ENCODE measurements at places on chromosomes 5 and 9. TPM values are rescaled to one million over a fixed set of nuclear protein-coding genes. Genes with fewer than 3 reads are reported as not detected.

- no peak overlapping the region for H3K4me3 ChIP-seq
- no peaks in the 10 kb centered on the region for H3K27me3 ChIP-seq
- no peak for DNase-seq
- H3K36me3 ChIP-seq = no peaks in the 10 kb centered on the region
- no peak overlapping the region for H3K27ac ChIP-seq
Measured at GRCh38 chr5:151159649-151160373, 2.2 kb upstream of the ANXA6 start.

The RASGRF2 gene
- total RNA-seq = 10.9 TPM

GRCh38 chr5:119385136-119385535 lies 29.3 kb downstream of the TNFAIP8 start:
- H3K4me3 ChIP-seq = no peak overlapping the region
- no peaks in the 10 kb centered on the region for H3K4me1 ChIP-seq
- DNase-seq = no peak
- peak overlapping the region; percentile 31 for H3K27ac ChIP-seq

DNA sequence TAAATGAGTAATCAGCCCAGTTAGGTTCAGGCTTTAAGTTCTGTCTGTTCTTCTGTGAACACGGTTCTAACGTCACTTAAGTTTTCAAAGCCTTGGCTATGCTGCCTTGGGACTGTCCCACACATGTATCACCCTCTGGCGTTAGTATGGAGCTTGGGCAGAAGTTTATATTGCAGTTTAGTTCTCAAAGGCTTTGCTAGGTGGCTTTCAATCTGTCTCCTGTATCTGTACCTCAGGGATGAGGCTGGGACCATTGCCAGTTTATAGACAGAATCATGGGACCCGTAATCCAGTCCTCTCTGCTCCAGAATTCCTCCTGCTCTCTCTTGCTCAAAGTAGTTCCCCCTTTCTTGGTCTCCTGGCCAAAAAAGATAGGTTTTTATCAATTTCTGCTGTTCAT lies 12.1 kb downstream of the C9orf40 start:
- no peaks in the 10 kb centered on the region for H3K4me1 ChIP-seq
- no peaks in the 10 kb centered on the region for H3K36me3 ChIP-seq
- no peak overlapping the region for H3K4me3 ChIP-seq
- H3K27me3 ChIP-seq = no peaks in the 10 kb centered on the region

DNA sequence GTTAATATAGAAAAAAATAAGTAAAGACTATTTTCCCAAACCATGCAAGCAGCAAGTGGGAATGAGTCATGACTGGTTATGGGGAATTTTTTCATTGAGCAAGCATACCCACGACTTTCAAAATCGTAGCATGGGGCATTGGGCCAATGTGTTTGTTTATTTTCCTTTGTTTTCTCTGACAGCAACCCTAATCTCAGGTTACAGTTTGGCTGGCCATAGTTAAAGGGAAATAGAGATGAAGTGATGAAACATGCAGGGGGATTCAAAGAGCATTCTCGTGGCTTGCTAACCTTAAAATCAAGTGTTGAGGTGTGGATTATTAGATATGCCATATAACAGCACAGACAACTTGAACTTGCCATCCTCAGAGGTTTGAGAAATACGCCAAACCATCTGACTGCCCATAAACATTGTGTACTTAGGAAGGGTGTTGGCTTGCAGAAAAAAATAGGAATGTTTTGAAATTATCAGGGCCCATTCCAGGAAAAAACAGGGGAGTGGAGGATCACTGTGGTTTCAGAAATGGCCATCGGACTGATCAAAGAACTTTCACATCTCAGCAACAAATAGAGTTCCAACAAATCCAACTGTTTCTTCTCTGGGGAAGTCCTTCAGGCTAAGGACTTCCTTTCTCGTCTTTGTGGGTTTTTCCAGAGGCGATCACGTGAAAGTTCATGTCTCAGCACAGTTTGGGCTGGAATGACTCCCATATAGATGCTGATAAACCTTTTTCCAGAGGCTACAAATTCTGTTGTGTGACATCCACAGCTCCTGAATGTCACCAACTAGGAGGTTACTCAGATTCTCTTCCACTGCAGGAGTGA lies 259.1 kb downstream of the SYK start:
- no peak overlapping the region for H3K4me3 ChIP-seq
- H3K36me3 ChIP-seq = no peaks in the 10 kb centered on the region

The PCDHB11 gene
- 7.6 TPM for total RNA-seq

- no peaks in the 10 kb centered on the region for H3K27me3 ChIP-seq
- peak; percentile 67 for DNase-seq
- H3K4me1 ChIP-seq = peaks cover 31% of the 10 kb centered on the region
- peak overlapping the region; percentile 66 for H3K27ac ChIP-seq
- H3K4me3 ChIP-seq = no peak overlapping the region
Measured at GRCh38 chr5:169286572-169287300, 14.2 kb downstream of the SLIT3 start.

- no peak overlapping the region for H3K27ac ChIP-seq
- H3K36me3 ChIP-seq = no peaks in the 10 kb centered on the region
- no peaks in the 10 kb centered on the region for H3K27me3 ChIP-seq
Measured at GRCh38 chr9:89183146-89183545, 4.5 kb upstream of the SHC3 start.

DNA sequence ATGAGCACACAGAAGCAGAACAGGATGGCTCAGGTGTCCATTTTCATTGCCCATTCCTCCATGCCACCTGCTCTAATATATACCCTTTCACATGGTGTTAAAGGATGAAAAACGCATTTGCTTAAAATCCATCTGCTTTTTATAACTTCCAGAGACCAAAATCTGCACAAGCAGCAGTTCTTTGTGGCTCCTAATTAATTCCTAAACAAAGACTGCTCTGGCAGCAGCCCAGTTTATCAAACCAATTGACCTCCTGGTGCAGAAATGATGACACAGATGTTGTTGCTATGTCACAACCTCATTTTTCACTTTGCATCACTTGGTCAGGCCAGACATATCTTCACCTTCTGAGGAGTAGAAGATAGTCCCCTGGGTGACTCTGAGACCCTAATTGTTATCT lies 141.2 kb downstream of the ASTN2 start:
- H3K27me3 ChIP-seq = no peaks in the 10 kb centered on the region
- no peaks in the 10 kb centered on the region for H3K36me3 ChIP-seq
- DNase-seq = no peak

DNA sequence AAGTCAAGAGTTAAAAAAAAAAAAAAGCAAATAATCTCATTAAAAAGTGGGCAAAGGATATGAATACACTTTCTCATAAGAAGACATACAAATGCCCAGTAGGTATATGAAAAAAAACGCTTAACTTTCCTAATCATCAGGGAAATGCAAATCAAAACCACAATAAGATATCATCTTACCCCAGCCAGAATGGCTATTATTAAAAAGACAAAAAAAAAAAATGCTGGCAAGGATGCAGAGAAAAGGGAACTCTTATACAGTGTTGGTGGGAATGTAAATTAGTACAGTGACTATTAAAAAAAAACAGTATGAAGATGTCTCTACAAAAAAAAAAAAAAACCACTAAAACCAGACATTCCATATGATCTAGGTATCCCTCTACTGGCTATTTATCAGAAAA lies 79.4 kb downstream of the LPAR1 start:
- no peaks in the 10 kb centered on the region for H3K36me3 ChIP-seq
- no peak overlapping the region for H3K4me3 ChIP-seq
- no peaks in the 10 kb centered on the region for H3K27me3 ChIP-seq
- DNase-seq = no peak
- H3K27ac ChIP-seq = no peak overlapping the region

DNA sequence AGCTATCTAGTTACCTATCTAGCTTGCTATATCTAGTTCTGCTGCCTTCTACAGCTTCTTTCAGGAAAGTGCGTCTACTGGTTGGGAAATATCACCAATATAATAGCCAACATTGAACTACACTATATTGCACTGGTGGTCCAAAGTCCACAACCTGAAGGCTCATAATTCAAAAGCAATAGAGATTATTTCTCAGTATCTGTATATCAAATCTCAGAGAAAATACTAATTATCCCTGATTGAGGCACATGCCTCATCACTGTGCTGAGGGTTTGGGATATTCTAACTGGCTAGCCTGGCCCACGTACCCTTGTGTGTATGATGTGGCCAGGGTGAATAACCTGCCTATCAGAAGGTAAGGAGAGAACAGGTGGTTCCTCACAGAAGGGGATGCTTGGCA lies 53.8 kb downstream of the SH3RF2 start:
- H3K36me3 ChIP-seq = no peaks in the 10 kb centered on the region
- no peak overlapping the region for H3K4me3 ChIP-seq
- H3K27me3 ChIP-seq = no peaks in the 10 kb centered on the region
- DNase-seq = no peak
- H3K4me1 ChIP-seq = no peaks in the 10 kb centered on the region
